Activated CD8-positive, alpha-beta memory T cell treated with anti-CD3 and anti-CD28 coated beads for 48 hours (primary cell): ENCODE measurements at places on chromosomes 4 and X.

- DNase-seq = no peak
Observed at GRCh38 chr4:185796176-185796575, 15.8 kb downstream of the SORBS2 start.

DNA sequence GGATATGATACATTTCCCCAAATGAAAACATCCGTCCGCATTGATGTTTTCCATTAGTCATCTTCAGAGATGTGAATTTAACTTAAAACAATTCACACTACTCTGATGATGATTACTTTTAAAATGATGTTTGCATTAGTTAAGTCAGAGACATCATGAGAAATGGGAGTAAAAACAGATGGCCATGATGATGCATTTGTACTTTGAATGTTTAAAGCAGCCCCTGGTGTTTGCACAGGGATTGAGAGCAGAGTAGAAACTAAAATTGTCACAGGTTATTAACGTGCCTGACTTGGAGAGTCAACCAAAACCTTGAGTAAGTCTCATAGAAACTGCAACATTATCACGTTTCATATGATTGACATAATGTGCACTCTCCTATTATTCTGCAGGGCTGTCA lies 117.2 kb downstream of the CFAP299 start:
- DNase-seq = no peak

- DNase-seq = no peak
Observed at GRCh38 chrX:51862920-51863319, 30.5 kb upstream of the MAGED1 start.

DNA sequence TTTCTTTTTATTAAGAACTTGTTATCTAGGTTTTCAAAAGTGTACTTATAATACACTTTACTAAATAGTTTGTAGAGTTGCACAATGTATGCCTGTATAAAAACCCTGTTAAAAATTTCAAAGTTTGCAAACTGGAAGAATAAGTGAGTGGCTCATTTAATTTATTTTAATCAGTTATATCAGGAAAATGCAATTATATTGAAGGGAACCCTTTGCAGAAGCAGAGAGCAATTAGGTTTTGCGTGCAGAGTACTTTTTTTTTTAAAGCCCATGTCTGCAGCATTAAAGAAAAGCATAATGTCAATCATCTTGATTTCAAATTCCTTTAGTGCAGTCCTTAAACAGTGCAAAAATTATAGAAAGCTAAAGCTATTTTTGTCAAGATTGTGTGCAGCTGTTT lies 271.3 kb upstream of the LDB2 start:
- no peak for DNase-seq

GRCh38 chrX:153728951-153729631 lies 4.4 kb downstream of the ABCD1 start:
- DNase-seq = no peak

DNA sequence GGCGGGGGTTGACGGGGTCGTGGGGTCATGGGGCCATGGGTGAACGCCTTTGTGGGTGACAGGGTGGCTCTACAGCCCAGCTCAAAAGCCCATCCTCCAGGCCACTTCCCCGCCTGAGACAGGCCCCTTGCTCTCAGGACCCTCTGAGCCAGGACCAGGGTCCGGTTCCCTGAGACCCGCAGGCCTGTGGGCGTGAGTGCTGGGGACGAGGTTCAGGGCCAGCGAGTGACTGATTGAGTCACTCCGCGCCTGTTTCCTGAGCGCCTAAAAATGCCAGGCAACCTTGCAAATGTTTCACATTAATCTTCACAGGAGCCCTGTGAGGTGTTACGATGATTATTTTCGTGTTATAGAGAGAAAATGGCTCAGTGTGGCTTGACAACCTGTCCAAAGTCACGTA lies 97.8 kb downstream of the ZNF674 start:
- DNase-seq = no peak

- no peak for DNase-seq
Observed at GRCh38 chr4:61514991-61515390, 314.9 kb downstream of the ADGRL3 start.

- DNase-seq = no peak
Observed at GRCh38 chr4:186919340-186919739, 195.7 kb upstream of the FAT1 start.

GRCh38 chr4:101071241-101071640 lies 276.1 kb downstream of the PPP3CA start:
- DNase-seq = no peak

GRCh38 chr4:15781427-15782095 lies 3.4 kb downstream of the CD38 start:
- DNase-seq = no peak

DNA sequence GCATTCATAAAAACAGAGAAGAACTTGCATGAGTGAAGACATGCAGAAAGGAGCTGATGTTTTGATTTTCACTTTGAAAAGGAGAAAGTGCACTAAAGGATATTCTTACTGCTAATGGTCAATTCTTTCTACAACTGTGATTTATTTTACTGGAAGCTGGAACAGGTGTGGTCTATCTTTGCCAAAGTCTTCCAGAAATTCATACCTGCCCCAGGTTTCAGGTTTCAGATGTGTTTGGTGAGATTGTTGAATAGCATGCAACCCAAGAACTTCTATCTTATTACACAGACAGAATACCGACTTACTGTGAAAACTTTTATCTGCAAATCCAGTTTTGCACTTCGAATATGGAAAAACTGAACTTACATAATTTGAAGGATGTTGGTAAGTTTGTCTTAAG lies 388.3 kb downstream of the PDGFC start:
- no peak for DNase-seq

DNA sequence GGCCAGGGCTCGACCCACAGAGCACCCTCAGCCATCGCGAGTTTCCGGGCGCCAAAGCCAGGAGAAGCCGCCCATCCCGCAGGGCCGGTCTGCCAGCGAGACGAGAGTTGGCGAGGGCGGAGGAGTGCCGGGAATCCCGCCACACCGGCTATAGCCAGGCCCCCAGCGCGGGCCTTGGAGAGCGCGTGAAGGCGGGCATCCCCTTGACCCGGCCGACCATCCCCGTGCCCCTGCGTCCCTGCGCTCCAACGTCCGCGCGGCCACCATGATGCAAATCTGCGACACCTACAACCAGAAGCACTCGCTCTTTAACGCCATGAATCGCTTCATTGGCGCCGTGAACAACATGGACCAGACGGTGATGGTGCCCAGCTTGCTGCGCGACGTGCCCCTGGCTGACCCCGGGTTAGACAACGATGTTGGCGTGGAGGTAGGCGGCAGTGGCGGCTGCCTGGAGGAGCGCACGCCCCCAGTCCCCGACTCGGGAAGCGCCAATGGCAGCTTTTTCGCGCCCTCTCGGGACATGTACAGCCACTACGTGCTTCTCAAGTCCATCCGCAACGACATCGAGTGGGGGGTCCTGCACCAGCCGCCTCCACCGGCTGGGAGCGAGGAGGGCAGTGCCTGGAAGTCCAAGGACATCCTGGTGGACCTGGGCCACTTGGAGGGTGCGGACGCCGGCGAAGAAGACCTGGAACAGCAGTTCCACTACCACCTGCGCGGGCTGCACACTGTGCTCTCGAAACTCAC lies 3.6 kb downstream of the MID1IP1 start:
- DNase-seq = no peak

DNA sequence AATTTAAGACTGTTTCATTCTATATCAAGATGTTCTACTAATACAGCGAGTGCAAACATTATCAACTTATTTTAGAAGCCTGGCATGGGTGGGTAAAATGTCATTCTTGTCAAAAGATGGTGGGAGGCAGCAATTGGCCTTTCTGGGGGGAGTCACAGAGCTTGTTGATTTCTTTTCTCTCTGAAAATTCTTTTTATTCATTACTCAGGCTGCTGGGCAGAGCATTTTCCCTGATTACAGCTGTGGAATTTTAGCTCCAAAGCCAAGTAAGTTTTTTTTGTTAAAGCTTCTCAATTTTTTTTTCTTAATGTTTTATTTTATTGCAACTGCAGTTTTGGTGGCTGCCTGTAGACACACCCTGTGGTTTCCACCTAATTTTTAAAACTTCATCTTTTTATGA lies 50.4 kb downstream of the GPC4 start:
- no peak for DNase-seq

DNA sequence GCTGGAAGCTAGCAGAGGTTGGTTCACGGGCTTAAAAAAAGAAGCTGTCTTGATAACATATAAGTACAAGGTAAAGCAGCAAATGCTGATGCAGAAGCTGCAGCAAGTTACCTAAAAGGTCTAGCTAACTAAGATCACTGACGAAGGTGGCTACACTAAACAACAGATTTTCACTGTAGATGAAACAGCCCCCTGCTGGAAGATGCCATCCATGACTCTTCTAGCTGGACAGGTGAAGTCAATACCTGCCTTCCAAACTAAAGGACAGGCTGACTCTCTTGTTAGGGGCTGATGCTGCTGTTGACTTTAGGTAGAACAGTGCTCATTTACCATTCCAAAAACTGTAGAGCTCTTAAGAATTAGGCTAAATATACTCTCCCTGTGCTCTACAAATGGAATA lies 99.5 kb downstream of the FBXW7 start:
- no peak for DNase-seq

DNA sequence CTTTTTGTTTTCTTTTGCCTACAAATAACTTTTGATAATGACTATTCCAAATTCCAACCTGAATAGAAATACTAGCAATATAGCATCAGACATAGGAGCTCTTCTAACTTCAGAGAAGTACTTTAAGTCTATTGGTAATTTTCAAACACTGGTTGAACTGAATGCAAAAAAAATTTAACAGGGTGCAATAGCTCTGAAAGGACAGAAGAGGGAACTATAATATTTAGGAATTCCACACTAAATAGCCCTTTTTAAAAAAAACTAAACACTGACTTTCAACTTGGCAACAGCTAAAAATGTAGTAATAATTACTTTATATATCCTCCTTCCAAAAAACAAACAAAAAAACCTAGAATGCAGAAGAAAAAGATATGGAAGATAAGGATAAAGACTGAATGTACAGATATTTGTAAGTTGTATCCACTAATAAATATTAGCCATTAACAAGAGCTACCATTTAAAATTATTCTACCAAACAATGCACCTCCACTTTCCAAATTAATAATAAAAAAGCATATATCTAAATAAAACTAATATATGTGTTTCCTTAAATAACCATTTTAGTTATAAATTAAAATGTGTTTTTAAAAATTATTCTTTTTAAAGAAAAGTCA lies 81.4 kb downstream of the FBXW7 start:
- DNase-seq = no peak

DNA sequence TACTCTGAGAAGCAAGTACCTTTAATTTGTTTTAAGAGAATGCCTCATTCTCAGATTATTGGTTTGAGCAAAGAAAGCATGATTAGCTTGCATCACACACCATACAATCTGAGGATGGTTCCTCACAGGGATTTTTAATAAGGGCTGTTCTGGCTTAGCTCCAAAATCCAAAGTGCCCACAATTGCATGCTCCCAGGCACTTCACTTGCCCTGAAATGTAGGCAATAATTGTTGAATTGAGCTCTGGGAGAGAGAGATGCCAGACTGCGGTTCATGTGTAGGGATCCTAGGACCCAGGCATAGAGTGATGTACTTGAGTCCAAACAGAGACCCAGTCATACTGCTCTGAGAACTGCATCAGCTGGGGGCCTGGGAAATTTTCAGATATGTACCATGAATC lies 358.4 kb upstream of the CXorf51B start:
- no peak for DNase-seq

- DNase-seq = no peak
Observed at GRCh38 chrX:96102997-96103396, 581.6 kb upstream of the DIAPH2 start.

GRCh38 chr4:103425406-103425805 lies 227.3 kb upstream of the CENPE start:
- no peak for DNase-seq

DNA sequence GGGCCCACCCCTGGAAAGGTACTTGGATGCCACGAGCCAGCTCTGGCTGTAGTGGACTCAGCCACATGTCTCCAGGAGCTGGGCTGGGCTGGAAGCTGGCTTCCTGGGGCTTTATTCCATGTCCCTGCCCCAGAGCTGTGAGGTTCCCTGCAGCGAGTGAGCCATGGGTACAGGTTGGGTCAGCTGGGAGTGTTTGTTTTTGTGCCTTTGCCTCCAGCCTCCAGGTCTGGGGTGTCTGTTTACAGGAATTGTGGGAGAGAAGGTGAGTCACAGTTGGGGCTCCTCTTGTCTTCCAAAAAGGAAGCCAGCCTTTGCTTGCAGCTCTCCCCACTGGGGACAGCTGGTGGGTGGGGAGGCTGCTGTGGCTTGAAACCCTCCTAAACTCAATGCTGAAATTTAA lies 21.5 kb downstream of the SORCS2 start:
- no peak for DNase-seq

DNA sequence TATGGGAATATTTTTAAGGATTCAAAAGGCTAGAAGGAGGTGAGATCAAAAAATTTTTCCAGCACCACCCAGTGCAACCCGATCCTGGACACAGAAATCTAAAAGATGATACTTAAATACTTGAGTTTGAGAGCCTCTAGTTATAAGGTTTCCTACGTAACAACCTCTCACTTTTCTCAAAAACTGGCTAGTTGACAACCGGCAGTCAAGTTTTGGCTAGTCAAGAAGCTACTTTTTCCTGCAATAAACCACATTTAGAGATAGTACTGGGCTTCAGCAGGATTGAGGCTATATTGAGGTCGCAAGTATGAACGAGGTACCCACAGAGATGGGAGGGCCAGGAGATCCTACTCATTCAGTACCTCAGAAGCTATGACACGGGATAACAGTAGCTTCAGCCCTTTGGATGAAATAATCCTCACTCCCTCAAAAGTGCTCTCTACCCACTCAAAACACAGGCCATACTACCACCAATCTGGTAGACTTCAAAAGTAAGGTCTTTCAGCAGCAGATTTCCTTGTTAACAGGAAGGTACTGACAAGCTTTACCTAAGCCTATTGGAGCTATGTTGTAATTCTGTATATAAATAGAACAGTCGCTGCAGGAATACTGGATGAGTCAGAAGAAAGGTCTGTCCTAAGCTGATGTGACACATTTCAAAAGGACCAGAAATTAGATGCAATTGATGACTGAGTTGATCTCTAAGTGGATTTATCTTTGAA lies 1.5 kb upstream of the TSPAN5 start:
- DNase-seq = no peak

DNA sequence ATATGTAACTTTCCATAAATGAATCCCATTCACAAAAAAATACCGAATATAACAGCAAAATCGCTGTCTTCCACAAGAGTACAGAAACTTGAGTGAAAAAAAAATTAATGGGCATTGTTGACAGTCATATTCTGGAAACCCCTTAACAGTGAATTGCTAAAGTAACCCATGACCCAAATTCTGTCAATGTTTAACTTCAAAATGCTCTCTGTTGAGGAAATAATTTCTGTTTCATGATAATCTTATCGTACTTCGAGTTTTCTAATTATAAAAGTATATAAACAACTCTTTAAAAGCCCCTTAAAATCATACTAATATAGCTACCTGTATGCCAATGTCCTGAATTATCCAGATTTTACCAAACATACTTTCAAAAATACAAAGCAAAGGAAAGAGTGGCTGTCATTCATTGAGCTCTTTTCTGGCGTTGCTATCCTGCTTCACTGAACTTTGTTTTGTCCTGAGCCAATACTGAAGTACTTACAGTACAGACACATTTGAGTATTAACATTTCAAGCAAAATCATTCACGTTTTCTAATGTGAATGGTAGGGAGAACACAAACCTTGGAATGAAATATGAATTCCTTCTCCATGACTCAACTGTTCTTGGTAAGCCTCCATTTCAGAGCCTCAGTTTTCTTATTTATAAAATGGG lies 2.4 kb downstream of the XAGE3 start:
- DNase-seq = no peak
